ENCODE measurements at places on chromosomes 1 and 21.

GRCh38 chr1:225544263-225544662 lies 108.7 kb downstream of the ENAH start:
- DNase-seq = no peak

DNA sequence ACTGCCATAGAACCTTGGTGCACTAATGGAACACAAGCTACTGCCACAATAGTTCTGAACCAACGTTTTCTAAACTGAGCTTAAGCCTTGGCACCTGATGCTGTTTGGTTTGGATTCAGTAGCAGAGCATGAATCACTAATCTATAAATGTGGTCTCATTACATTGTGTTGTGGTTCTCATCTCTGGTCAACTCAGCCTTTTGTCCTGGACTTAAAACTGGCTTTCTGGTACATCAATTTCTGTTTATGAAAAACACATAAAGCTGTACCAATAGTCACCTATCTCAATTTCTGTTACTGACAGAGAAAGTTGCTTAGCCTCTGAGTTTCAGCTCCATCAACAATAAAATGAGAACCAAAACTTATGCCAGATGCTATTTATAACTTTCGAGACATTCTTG lies 197.5 kb upstream of the KIAA0040 start:
- DNase-seq = no peak

DNA sequence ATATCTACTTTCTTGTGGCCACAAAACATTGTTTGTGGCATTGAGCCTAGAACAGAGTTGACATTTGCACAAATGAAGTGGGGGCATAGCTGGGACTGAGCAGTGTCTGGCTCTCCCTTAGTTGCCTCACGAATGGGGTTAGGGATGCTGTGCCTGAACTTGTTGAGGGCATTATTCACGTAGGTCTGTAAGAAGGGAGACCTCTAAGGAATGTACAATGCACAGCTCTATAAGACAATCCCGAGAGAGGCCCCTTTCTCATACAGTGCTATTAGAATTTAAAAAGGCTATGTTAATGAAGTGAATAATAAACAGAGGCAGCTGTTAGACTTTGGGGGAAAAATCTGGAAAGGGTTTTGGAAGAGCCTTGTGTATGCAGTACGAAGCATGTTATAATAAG lies 118.4 kb upstream of the DEPDC1 start:
- no peak for DNase-seq

DNA sequence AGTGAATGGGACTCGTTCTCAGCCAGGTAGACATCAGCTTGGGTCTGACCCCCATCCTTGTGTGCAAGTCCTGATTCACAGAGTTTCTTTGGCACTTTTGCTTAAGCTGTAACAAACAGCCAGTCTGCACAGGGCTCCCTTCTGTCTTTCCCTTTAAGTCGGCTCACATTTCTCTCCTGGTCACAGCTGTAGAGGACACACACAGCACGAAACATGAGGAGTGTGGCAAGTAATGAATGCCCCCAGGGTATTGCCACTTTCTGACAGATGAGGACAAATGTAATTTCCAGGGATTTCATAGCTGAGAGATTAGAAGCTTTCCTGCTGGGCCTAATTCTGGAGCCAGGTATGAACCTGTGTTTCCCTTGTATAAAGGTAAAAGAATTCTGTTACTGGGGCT lies 423.5 kb downstream of the KIF26B start:
- DNase-seq = no peak

DNA sequence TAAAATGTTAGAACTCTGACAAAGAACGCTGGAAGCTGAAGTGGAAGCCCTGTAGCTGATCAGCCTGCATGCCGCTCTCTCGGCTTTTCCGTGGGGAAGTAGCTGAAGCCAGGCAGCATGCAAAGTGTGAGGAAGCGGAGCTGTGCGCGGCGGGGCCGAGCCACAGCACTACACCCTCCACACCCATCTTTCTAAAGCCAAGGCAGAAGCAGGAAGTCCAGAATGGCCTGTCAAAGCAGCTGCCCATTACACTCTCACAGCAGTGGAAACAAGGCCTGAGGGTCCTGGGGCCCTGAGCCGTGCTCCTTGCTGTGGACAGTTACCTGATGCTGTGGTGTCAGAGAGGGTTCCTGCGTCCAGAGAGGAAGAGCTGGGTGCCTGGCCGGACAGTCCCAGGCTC lies 69.6 kb downstream of the UBR4 start:
- no peak for DNase-seq

All from H7 (cell line).